ENCODE measurements at places on chromosomes 7 and 10.
A peak's percentile ranks its signal among the peaks of the same experiment; 100 is the strongest.

GRCh38 chr10:84156768-84157167, 16.8 kb upstream of the GPR15LG start:
- no peak for DNase-seq

DNA sequence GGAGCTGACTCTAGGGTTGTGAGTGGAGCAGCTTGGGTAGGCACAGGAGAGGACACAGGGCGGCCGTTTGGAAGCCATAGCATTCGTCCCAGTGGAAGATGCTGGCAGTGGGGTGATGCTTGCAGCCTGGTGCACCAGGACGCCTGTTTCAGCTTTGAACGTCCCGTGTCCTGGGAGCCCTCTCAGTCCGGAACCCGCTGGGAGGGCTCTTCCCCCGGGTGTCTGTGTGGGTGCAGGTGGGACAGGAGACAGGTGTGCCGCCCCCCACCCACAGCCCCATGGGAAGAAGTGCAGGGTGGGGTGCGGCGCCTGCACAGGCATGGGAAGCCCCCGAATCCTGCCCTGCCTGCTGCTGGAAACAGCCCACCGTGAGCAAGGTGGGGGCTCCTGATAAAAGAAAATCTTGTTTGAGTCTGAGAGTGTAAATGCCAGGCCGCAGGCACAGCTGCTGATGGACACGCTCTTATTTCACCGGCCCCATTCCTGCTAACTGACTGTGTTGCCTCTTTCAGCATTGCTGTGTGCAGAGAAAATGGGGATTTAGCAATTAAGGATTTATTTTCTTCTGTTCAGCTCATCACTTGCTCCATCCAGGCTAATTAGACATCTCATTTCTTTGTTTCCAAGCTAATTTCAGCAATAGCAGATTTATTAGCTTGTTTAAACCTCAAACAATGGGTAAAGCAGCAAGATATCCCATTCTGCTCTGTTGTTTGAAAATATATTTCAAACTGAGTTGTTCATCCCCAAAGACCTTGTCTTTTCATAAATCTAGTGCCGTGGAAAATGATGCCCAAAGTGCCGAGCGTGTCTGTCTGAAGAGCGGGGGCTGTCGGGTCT, 54.9 kb upstream of the DPYSL4 start:
- DNase-seq = no peak

DNA sequence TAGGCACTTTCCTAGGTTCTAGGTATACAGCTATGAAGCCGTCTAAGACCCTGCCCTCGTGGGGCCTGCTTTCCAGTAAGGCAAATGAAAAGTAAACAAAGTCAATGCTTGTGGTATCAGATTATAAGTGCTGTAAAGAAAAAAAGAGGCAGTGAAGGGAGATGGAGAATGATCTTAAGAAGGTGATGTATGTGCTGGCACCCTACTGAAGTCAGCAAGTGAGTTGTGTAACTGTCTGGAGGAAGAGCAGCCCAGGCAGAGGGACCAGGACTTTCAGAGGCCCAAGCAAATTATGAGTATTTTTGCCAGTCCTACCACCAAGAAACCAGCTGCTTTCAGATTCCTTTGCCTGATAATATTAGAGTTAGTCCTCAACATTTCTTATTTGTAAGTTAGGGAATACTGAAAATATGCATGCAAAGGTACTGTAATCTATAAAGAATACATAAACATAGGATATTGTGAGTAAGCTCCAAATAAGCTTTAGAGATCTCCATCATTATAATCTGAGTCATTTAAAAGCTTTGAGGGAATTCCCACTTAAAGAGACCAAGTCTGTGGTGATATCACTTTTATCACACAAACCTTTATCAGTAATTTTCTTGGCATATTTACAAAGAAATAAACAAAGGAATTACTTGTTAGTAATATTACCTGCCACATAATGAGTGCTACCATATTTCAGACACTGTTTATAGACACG, 329.2 kb upstream of the LRGUK start:
- no peak for DNase-seq

GRCh38 chr10:48600645-48601505, 4.0 kb downstream of the ARHGAP22 start:
- peak; percentile 26 for DNase-seq

- no peak for DNase-seq
These were observed 21.7 kb downstream of the RSU1 start for GRCh38 chr10:16795410-16796073.

GRCh38 chr7:21538936-21539495, 3.8 kb upstream of the DNAH11 start:
- DNase-seq = no peak

DNA sequence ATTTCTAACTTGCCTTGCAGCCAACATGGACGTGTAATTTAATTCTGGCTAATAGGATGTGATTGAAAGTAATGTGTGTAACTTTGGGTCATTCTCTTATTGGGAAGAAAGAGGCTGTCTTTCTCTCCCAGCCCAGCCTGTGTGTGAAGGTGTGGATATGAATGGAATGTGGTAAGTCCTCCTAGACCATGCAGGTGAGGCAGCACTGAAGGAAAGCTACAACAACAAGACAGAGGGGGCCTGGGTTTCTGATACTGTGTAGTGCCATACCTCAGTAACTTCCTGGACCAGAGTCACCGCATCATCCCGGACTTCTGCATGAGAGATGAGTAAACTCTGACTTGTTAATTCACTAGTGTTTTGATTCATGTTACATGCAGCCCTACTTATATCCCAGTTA, 237.0 kb downstream of the EXOC4 start:
- no peak for DNase-seq

DNA sequence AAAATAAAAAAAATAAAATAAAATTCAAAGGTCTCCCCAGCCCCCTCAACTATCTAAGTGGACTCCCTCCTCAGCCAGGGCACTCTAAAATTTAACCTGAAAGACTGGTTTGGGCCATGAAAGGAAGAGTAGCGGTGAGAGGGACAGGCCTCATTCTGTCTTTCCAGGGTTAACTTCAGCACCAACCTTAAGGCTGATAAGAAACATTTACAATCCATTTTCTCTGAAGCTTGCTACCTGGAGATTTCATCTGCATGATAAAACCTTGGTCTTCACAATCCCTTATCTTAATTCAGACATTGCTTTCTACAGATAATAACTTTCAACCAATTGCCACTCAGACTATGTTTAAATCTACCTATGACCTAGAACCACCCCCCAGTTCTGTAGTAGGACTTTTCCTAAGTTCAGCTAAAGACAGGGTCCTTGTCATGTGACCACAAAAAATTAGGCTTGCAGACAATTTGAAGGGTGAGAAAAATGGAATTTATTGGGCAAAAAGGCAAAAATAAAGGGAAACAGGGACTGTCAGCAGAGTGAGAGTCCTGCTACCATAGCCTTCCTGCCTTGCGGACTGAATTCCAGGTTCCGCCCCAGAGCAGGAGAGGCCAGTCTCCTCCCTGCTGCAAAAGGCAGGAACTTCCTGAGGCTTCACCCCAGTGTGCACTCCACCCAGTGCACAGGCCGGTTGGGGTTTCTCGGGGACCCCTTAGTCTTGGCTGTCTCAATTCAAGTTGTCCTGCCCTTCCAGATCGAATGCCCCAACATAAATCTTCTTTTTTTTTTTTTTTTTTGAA, 26.0 kb downstream of the AGK start:
- DNase-seq = no peak

DNA sequence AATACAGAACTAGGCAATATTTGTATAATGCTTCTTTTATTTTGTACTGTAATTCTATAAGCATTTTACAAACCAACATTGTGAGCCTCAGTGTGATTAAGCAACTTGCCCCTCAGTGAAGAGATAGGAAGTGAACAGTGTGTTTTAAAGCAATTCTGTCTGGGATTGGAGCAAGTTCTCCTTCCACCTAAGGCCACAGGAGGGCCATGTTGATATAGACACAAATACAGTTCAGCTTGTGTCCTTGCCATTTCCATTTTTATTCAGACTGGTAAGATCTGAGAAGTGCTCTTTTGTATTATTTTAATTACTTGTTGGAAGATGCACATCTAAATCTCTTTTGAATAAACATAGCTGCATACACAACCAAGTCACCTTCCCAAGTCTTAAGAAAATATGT, 416.3 kb upstream of the COBL start:
- DNase-seq = no peak

DNA sequence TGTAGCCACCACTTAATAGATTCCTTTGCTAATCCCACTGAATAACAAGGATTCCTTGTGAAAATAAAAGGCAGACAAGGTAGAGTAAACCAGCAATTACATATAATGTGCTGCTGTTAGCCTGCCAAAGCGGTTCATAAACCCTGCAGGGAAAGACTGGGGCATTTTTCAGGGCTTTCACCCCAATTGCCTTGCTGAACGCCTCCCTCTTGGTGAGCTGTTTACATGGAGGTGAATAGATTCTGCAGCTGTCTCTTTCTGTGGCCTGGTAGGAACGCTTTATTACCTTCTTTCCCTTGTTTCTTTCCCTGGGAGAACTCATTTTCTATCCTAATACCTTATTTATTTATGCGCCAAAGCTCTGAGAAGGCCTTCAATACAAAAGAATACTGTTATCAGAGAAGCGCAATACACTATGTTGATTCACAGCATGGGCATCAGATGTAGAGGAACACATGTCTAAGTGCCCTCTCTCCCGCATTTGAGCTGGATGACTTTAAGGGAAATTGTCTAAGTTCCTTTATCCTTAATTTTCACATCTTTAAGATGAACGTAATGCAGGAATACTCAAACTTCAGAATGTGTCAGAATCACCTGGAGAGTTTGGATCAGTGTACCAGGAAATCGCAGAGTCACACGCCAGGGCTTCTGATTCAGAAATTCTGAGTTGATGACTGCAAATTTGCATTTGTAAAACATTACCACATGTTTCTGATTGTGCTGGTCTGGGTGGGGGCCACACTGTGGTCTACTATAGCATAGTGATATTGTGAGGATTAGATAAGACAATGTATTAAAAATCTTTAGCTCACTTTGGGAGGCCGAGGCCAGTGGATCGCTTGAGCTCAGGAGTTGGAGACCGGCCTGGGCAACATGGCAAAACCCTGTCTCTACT, 1203.8 kb downstream of the SORCS3 start:
- DNase-seq = no peak

- DNase-seq = no peak
These were observed at the start of gene CUZD1 for GRCh38 chr10:122845783-122846332. CUZD1 (minus strand) TSS chr10:122845857; CDS start chr10:122845843, 14 bp downstream.

GRCh38 chr7:32256811-32257210, 186.6 kb upstream of the PDE1C start:
- DNase-seq = no peak

DNA sequence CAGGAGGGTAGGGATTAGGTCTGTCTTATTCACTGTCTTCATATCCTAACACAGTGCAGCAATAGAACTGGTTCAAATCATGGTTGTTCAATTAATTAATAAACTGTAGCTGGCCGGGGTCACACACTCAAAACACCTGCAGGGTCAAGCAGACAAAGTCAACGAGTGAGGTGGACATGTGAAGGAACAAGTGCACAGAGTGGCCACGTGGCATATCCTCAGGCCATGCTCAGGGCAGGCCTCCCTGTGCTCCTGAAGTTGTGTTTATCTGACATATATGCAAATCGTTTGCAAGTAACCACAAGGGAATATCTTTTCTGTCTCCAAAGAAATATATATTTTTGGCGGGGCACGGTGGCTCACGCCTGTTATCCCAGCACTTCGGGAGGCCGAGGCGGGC, 98.5 kb upstream of the ZMIZ1 start:
- no peak for DNase-seq

- DNase-seq = no peak
These were observed 2.8 kb upstream of the OR6V1 start for GRCh38 chr7:143049362-143049761.

DNA sequence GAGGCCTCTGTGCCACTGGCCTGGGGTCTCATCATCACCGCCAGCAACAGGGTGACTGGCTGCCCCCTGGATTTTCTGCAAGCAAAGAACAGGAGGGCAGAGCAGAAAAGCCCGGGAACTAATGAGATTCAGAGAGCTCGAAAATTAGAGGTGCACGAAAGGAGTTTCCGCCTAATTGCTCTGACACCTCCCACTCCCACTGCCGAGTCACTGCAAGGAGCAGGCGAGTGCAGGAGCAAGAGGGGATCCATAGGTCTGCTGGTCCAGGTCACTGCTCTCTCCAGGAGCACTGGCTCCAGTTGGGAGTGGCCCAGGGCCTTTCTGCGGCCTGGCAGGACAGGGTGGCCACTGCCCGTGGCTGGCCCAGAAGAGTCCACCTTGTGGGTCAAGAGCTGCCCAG, 276.2 kb downstream of the KCNMA1 start:
- DNase-seq = no peak

DNA sequence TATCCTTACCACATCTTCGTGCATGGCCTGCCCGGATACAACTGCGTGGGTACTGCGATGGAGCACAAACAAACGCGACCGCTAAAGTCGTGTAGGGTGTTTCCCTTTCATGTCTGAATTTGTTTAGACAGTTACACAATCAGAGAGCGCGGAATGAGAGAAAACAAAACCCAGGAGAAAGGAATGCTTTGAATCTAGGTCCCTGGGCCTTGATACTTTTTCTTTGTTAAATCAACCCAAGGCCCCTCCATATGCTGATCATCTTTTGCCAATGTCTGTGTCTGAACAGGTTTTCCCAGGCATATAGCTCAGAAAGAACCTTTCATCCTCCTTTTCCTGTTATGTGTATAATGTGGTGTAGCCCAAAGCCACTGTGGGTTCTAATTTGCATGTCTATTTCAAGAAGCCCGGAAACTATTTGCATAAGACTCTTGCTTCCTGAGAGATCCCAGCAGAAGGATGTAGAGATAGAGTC, 145.8 kb downstream of the FRMD4A start:
- no peak for DNase-seq

DNA sequence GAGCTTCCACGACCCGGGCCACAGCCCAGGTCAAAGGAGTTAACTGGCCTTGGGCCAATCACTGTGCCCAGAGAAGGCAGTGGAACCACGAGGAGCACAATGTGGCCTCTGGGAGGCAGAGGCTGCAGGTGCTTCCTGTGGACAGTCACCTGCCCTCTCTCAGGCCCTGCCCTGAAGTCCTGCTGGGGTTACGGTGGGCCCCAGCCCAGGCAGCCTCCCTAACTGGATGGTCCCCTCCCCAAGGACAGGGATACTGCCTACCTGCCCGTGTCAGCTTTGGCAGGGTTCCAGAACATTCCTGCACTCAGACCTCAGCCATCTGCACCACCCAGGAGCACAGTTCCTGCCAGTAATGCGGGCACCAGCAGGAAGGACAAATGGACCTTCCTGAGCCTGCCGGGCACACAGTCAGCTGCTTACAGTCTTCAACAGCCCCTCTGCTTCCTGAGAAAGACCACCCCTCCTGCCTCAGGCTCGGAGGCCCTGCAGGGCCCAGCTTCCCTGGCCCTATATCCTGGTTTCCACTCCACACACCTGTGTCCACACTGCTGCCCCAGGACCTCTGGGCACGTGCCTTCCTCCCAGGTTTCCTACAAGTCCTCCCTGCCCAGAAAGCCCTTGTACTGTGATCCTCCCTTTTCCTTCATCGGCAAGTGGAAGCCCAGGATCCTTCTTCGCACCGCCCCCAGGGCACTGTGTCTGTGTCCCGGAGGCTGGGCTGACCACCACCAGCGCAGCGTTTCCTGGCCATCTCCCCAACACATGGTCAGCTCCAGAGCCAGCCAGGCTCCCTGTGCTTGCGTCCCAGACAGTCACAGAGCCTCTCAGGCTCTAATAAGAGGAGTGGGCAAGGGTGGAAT, 23.3 kb downstream of the WDR86 start:
- DNase-seq = no peak

- no peak for DNase-seq
These were observed 23.5 kb downstream of the FBXW4 start for GRCh38 chr10:101671453-101671852.

Data from ecto neural progenitor cell (in vitro differentiated cells).